Fibroblast of skin of left quadriceps (primary cell): ENCODE measurements at places on chromosomes 1 and 21.
A peak's percentile ranks its signal among the peaks of the same experiment; 100 is the strongest.

GRCh38 chr1:52677076-52677806 is 20.9 kb downstream of the COA7 start:
- no peak for DNase-seq

- no peak for DNase-seq
Measured at GRCh38 chr1:212290608-212291007, 5.4 kb downstream of the PPP2R5A start.

GRCh38 chr1:41498804-41499203 is 14.3 kb upstream of the EDN2 start:
- DNase-seq = no peak

DNA sequence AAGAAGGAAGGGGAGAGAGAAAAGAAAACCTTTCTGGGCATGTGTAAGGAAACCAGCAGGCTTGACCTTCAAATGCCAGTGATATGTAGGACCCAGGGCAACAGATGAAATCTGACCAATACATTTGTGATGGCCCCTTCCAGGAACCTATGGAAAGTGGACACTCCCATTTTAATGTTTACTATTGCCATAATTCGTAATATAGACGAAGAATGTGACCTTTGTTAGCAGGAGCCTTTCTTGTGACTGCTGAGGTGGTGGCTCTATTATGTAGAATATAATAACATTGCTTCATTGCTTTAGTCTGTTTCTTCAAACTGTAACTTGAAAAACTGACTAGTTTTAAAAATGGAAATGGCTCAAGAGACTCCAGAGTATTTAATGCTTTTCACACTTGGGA is 150.8 kb downstream of the MAGI3 start:
- DNase-seq = no peak

DNA sequence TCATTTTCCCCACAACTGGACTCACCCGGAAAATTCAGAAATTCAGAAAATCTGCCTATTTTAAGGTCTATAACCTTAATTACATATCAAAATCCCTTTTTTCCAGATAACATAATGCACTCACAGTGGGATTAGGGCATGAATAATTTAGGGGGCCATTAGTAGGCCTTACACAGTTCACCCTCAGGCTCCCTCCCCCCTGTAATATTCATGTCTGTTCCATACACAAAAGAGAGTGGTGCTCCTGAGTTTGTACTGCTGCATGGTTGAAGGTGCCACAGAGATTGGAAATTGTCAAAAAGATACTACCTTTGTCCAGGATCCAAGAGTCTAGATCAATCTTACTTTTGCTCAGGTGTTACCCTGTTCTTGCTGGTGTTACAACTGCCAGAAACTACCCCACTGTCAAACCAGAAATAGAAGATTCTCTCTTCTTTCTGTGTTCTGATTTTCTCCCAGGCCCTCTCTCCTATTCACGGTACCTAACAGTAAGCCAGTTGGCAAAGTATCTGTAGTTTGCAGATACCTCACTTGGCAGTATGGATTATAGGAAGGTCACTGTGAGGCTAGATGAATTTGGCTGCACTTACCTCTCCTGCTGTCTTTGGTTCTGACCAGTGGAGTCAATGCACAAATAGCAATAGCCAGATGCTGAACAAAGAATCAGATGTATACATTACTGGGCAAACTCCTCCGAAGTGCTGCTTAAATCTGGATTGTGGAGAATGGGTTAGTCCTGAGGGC is 53.2 kb downstream of the C1orf198 start:
- no peak for DNase-seq

DNA sequence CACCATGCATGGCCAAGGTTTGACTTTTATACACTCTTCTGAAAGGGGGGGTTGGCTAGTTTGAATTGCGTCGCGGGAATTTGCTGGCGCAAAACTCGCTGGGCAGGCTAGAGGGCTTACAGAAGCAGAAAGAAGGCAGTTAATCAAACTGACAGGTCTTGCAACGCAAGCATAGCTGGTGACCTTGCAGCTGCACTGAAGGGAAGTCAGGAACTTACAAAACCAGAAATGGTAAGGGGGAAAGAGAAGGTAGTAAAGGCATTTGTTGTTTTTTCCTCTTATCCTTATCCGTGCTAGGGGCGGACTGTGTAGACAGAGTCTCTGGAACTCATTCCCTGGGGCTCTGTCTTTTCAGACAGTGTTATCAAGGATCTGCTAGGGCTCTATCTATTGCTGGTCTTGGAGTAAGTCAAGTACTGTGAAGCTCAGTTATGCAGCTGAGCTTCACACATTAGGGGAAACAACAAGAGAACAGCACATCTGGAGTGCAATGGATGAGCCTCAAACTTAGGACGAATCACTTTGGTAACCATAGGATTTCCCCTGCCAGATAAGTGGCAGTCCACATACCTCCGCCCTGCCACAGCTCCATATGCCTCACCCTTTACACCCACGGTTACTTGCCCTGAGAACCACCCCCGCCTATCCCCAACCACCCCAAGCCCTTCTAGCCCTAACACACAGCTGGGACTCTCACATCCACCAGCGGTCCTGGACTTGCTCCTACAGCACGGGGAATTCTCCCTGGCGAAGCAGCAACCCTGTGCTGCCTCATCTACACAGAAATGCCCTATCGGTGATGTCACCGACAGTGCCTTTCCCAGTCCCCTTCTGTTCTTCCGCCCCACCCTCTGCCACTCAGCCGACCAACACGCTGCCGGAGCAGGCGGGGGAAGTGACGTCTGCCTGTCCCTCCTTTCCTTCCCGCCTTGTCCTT is 251.4 kb downstream of the FAM72C start:
- no peak for DNase-seq

GRCh38 chr1:32393832-32394140 is 455 bp downstream of the BSDC1 start:
- DNase-seq = no peak

DNA sequence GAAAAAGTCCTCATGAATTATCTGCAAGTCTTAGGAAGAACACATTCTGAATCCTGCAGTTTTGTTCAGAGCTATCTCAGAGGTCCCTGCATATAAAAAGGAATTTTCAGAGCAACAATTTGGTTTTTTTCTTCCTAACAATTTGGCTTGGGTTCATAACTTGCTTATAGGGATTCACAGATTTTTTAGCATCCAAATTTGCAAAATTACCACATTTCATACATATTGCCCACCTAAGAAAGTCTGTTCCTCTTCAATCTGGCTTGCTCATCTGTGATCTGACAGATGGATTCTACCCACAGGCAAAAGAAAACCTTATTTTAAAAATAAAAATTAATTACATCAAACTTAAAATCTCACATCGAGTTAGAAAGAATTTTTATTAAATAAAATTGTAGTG is 714.4 kb upstream of the NCAM2 start:
- no peak for DNase-seq

DNA sequence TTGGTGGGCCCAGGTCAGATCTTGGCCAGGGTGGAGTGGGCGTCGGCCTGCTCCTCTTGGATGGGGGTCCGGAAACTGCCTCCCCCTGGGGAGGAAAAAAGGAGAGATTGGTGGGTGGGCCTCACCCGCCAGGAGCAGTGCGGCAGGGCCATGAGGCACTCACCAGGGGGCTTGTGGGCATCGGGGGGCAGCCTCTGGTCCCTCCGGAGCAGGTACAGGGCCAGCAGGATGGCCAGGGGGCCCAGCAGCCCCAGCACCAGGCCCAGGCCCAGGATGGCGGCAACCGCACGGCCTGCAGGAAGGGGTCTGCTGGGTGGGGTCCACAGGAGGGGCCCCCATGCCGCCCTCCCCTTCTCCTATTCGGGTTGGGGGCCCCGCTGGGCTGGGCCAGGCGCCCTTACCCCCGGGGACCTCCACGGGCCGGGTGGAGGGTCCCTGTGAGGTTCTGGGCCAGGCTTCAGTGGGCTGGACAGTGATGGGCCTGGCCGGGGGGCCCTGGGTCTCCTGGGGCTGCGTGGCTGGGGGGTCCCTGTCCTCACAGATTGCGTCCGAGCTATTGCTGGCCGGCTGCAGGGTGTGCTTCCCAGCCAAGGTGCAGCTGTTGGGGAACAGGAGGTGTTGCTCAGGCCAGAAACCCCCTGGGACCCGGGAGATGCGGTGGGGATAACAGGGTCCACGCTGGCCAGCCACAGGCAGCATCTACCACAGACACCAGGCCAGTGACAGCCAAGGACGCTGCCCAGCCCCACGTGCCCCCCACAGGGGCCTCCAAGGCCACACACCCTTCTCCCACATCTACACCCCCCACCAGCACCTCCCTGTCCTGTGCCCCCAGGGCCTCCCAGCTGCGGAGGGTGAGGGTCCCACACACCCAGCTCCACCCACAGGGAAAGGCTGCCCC is 2.2 kb downstream of the TNFRSF4 start:
- DNase-seq = no peak

- DNase-seq = peak; percentile 61
Measured at GRCh38 chr21:28742527-28742926, 250.2 kb downstream of the LTN1 start.
